ENCODE measurements at places on chromosomes 2 and 18. TPM values are rescaled to one million over a fixed set of nuclear protein-coding genes. Genes with fewer than 3 reads are reported as not detected.

- peak; percentile 53 for DNase-seq
These were observed 28.2 kb upstream of the DNMT3A start for GRCh38 chr2:25369876-25370275.

GRCh38 chr2:163713534-163714311 is 22.1 kb downstream of the FIGN start:
- no peak for DNase-seq

DNA sequence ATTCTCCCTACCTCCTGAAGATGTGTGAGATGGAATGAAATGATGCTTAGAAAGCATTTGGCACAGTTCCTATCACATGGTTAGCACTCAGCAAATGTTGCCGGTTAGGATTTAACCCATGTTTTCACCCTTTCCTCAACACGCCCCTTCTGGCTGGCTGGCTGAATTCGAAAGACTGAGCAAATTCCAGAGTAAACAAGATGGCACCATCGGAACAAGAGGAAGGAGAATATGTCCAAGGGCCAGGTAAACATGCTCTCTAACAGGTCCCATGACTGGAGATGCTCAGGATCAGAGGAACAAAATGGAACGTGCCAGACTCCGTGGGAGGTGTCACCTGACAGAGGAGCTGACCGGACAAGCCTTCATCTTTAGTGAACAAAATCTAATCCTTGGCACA is 145.6 kb downstream of the ANKRD44 start:
- DNase-seq: no peak

DNA sequence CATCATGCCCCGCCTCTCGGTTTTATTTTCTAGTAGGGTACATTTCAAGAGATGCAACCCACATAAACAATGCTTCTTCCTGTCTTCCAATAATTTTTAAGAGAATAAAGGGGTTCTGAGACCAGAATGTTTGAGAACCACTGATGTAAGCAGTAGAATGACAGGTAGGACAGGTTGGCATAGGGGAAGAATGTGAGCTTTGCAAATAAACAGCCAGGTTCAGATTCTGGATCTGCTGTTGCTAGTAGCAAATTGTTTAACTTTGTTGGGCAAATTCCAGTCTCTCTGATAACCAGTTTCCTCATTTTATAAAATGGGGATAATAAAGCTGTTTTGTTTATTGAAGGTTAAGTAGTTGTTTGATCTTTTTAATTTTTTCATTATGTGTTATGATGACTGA is 32.8 kb downstream of the SOCS6 start:
- DNase-seq: no peak

GRCh38 chr2:97749581-97749980 is 36.2 kb downstream of the ZAP70 start:
- DNase-seq: no peak

DNA sequence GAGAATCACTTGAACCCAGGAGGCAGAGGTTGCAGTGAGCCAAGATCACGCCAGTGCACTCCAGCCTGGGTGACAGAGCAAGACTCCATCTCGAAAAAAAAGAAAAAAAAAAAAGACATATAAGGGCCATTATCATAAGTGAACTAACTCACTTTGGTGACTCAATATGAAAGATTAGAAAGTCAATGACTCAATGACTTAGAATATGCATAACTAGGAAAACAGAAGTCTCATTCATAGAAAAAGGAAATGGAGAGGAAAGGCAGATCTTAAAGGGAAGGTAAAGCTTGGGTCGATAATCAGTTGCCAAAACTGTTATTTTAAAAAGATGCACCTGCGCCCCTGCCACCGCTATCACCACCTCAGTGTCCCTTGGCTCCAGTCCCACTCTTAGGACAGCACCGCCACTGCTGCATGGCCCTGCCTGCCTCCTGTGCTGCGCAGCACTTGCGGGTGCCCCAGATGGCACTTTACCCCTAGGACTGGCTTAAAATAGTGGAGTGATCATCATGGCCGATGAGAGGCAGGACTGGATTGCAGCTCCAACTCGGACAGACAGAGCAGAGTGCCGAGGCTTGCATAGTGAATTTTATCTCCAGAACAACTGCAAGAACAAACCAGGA is 54.7 kb downstream of the INO80D start:
- DNase-seq: no peak

CYP26B1 gene
- 57.8 TPM for total RNA-seq

- no peak for DNase-seq
These were observed 125.6 kb downstream of the BIRC6 start for GRCh38 chr2:32482471-32482870.

CCDC74A gene
- total RNA-seq: 15.4 TPM

LRRTM1 gene
- total RNA-seq: not detected

FKBP7 gene
- 4.6 TPM for total RNA-seq

GRCh38 chr18:54961016-54961423 is 1.8 kb upstream of the CCDC68 start:
- no peak for DNase-seq

- DNase-seq: no peak
These were observed 140.8 kb downstream of the FIGN start for GRCh38 chr2:163595028-163595427.

TOGARAM2 gene
- 1.5 TPM for total RNA-seq

GRCh38 chr2:81061016-81061415 is 756.5 kb upstream of the LRRTM1 start:
- DNase-seq: no peak

CYRIA gene
- total RNA-seq: 5.5 TPM

PROC gene
- not detected for total RNA-seq

PROM2 gene
- total RNA-seq: 272 TPM

DNA sequence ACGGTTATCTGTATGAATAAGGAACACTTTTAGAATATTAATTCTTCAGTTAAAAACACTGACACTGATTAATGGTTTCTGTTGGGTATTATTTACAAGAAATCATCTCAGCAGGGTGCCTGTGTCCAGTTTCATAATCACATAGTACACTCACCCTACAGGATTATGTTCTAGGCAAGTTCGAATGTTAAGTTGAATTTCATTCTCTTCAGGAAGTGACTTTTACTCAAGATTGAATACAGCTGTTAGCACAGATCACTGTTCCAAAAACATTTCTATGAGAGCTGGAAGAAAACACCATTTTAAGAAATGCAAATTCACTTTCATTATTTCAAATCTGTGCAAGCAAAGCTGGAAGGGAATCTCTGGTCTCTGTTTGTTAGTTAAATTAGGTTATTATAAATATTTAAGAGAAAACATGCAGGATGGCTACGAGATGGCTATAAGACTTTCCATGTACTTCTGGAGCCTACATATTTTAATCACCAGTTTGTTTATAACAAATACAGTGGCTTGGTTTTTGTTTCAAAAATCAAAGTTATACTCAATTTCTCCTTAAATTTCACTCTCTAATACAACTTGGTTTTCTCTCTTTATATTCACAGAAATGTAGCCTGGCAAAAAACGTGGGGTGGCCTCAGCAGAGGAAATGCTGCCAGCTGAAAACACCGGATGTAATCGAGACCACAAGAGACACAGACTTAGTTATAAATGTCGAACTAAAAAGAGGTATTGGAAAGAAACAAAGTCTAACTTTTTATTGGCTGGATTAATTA is 65.8 kb downstream of the RBMS1 start:
- DNase-seq: no peak

GRCh38 chr2:212973347-212973746 is 178.1 kb downstream of the IKZF2 start:
- no peak for DNase-seq

DNA sequence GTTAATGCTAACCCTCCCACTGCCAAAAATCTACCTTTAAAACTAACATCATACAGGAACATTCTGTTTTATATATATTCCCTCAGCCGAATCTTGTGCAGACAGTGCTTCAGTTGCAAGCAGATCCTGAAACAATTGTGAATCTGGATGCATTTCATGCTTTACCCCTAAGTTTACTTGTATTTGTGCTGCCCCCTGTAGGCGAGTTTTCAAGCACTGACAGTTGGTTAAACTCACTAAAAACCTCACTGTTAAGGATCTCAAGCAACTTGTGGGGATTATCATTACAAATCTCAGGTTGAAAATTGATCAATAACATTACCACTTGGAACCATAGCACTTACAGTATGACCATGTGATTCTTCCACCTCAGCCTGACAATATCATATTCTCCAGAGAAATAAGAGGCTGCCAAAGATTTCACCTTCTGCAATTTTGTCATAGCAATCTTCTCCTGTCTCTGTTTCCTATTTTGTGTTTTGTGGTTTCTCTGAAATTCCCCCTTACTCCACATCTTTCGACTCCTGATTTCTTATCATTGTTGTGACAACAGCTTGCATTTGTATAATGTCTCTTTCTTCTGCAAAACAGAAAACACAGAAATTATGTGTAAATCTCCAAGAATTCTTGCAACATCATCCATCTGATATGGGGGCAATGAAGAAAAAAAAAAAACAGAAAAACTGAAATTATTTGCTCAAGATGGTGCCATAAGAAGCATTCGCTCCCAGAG is 354.6 kb upstream of the SETBP1 start:
- peak; percentile 30 for DNase-seq

- DNase-seq: no peak
These were observed 144.8 kb downstream of the ZNF804A start for GRCh38 chr2:184743096-184743495.

DNA sequence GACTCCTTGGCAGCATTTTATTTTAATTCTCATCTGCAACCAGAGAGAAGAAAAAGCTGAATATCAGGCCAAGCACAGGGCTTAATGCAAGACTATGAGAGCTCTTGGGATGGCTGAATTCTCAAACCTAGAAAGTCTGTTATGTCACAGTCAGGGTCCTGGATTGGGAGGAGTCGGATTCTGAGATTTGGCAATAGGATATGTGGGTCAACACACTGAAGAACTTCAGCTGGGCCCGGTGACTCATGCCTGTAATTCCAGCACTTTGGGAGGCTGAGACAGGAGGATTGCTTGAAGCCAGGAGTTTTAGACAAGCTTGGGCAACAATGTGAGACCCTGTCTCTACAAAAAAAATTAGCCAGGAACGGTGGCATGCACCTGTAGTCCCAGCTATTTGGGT is 102.4 kb downstream of the COL3A1 start:
- no peak for DNase-seq

DES gene
- total RNA-seq: 19.4 TPM

GRCh38 chr2:46202453-46202852 is 94.8 kb upstream of the EPAS1 start:
- no peak for DNase-seq

- DNase-seq: no peak
These were observed 11.2 kb upstream of the IKZF2 start for GRCh38 chr2:213162516-213163118.

DNA sequence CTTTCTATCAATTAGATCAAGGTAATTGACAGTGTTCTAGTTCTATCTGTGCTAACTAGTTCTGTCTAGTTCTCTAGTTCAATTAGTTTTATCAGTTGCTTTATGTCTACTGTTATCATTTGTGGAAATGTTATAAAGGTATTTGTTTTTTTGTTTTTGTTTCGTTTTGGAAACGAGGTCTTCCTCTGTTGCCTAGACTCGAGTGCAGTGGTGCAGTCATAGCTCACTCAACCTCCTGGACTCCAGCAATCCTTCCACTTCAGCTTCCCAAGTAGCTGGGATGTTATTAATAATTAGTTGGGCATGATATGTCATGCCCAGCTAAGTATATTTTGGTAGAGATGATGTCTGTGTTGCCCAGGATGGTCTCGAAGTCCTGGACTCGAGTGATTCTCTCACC is 1682.8 kb upstream of the LRRTM1 start:
- DNase-seq: no peak

- peak; percentile 87 for DNase-seq
These were observed 76.4 kb downstream of the AP1S3 start for GRCh38 chr2:223760838-223761502.

PARD6G gene
- 122 TPM for total RNA-seq

DNA sequence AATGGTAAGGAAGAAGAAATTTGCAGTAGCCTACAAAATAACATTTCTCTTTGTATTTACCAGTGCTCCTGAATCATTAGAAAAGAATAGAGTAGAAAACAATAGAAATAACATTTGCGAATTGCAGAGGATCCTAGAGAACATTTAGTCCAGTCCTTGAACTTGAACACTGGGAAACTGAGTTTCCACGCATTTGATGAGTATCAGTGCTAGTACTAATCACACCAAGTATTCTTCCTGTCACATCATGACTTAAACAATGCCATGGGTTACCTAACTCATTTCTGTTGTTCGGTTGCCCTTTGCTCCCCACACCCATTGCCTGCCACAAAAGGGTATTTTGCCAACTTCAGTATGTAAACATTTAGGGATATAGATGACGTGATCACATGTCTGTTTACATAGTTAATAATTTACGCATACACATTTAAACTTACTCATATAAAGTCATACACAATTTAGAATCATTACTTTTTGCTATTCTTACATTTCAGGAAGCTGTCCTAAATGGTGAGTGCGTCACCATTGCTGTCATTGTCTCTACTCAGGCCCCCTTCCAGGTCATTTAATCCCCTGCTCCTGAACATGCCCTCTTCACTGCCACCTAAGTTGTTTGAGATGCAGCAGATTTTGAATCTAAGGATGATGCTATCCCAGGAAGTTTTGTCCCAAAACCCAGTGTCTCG is 42.3 kb downstream of the CRIM1 start:
- no peak for DNase-seq

DNA sequence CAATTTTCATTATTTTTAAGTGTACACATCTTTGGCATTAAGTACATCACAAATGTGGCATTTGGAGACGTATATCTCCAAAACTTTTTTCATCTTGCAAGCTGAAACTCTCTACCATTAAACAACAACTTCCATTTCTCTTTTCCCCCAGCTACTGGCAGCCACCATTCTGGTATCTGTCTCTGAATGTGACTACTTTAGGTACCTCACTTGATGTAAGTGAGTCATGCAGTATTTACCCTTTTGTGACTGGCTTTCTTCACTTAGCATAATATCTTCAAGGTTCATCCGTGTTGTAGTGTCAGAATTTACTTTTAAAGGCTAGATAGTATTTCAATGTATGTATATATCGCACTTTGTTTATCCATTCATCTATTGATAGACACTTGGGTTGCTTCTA is 17.0 kb downstream of the BABAM2 start:
- no peak for DNase-seq
